ENCODE measurements at places on chromosomes 2 and 18.

- no peak for DNase-seq
Measured at GRCh38 chr2:12009323-12009905, 263.0 kb downstream of the LPIN1 start.

DNA sequence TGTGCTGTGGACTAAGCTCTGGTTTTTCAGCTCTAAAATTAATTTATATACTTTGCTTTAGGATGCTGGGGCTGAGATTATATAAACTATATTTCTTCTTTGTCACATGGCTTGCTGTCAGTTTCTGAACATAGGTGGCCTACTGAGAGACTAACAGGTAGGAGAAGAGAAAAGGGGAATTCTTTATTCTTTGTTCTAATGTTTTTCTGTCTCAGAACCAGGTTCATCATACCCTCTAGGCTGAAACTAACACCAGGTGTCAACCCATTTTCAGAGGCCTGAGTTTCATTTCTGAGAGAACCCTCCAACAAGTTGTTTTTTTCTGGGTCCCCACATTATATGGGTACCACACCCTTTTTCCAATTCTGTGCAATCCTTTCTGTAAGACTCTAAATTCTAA, 843.6 kb downstream of the TRIB2 start:
- DNase-seq: no peak

GRCh38 chr2:2827046-2827636, 496.1 kb upstream of the MYT1L start:
- no peak for DNase-seq

DNA sequence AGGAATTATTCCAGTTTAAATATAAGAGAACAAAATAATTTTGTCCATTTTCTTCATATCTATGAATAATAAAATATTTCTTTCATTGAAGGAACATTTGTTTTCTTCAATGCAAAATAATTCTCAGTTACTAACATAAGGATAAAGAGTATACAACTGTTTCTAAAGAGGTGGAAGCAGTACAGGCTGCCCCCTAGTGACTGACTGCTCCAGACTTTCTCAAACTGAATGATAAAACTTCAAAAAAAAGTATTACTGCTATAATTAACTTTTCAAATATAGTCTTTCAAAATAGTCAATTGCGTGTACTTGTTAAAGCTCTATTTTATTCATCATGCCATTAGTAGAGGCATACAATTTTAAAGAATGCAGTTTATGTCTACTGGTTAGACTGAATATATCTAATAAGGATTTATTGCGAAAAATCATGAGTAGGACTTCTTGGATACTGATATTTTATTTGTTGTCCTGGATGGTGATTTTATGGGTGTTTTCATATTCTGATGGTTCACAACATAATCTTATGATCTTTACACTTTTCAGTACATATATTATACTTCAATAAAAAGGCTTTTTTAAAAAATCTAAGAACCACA, 100.1 kb downstream of the WDPCP start:
- DNase-seq: no peak

DNA sequence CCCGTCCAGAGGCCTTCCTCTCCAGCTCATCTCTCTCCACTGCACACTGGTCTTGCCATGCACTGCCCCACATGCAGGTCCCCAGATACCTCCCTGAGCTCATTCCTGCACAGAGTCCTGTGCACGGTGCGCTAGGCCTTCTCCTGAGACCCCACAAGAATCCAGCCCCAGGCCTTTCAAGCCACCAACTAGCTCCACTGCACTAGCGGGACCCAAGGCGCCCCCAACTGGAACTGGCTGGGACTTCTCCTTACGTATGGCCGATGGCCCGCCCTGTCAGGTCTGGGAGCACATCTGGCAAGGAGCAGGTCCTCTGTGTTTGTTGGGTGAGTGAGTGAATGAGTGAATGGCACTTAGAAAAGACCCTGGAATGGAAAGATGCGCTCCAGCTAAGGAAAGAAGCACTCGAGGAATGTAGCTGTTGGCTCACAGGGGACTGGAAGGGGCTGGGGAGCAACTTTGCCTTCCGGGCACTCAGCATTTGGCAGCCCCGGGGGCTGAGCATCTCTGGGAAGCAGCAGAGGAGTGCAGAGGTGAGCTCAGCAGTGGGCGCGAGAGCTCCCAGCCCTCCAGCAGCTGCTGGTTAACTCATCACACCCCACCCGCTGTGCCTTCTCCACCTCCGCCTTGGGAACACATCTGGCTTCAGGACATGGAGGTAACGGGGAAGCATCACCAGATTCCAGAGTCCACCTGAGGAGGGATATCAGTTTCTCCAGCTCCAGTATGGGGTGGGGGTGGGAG, 223.1 kb downstream of the GLI2 start:
- DNase-seq: no peak

DNA sequence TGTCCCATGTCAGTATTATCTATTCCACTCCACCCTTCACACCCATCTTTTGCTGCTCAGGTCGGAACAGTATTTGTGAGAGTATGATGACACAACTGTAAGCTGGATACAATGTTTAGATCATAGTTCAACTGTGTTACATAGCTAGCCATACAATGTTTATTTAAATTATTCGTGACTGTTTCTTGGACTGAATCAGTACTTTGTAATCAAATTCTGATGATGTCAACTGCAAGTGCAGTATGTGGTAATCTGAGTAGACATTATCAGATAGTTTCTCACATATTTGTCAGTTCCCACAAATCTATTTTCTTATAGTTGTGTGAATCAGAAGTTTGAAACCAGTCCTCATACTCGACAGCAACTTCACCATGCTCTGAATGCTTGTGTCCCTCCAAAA, 177.6 kb downstream of the ZNF407 start:
- no peak for DNase-seq

- DNase-seq: no peak
Measured at GRCh38 chr18:12456441-12456840, 48.7 kb downstream of the PRELID3A start.

DNA sequence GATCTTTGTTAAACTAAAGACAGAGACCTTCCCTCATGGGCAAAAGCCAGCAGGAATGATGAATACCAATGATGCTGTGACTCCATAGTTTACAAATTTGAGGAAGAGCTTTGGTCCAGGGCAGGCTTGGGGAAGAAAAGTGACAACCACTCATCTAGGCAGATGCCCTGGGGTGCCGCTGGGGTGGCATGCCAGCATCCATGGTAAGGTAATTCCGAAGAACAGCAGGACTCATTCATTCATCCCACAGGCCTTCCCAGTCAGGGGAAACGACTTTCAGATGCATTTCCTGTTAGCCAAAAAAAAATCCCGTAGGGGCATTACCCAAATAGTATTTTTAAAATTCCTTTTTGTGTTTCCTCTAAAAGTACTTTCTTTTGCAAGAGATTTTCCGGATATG, 180.7 kb upstream of the SERPINE2 start:
- DNase-seq: no peak

DNA sequence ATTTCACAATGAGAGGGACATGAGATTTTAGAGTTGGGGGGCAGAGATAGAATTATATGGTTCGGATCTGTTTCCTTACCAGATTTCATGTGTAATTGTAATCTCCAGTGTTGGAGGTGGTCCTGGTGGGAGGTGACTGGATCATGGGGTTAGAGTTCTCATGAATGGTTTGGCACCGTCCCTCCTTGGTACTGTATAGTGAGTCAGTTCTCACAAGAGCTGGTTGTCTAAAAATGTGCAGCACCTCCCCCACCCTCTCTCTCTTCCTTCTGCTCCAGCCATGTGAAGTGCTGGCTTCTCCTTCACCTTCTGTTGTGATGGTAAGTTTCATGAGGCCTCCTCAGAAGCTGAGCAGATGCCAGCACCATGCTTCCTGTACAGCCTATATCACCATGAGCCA, 138.1 kb downstream of the SCG2 start:
- DNase-seq: no peak

DNA sequence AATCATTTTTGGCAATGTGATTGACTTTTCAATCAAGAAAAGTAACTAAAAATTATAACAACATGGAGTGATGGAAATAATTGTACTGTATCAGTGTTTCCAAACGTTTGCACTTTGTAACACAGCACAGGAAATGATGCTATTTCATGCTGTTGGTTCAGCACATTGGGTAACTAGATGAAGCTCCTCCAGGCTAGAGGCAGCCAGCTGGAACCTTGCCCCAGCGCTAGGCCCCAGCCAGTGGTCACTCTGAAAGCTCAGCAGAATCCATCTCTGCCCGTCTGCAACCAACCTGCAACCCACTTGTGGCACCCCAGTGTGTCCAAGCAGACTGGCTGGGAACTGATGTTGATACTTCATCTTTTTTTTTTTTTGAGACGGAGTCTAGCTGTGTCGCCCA, 15.3 kb downstream of the UNC50 start:
- no peak for DNase-seq

- DNase-seq: no peak
Measured at GRCh38 chr2:187302116-187302515, 145.9 kb downstream of the CALCRL start.

GRCh38 chr2:230749111-230749510, 36.5 kb downstream of the CAB39 start:
- no peak for DNase-seq

- no peak for DNase-seq
Measured at GRCh38 chr2:127196998-127197397, 23.1 kb downstream of the CYP27C1 start.

DNA sequence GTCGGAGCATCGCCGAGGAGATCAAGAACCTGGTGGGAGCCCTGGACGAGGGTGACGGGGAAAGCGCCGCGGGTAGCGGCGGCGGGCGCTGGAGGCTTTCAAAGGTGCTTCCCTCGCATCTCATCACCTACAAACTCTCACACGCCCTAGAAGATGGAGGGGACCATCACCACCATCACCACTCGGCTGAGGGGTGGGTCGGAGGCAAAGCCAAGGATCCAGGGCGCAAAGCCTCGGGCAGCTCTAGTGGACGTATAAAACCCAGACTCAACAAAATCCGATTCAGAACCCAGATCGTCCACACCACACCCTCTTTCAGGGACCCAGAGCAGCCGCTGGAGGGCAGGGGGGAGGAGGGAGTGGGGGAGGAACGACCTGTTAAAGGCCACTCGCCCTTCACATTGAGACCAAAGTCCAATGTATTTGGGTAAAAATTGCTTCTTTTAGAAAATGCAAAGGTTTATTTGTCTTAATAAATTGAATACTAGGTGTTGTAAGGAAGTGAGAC, 1.5 kb downstream of the SOWAHC start:
- no peak for DNase-seq

DNA sequence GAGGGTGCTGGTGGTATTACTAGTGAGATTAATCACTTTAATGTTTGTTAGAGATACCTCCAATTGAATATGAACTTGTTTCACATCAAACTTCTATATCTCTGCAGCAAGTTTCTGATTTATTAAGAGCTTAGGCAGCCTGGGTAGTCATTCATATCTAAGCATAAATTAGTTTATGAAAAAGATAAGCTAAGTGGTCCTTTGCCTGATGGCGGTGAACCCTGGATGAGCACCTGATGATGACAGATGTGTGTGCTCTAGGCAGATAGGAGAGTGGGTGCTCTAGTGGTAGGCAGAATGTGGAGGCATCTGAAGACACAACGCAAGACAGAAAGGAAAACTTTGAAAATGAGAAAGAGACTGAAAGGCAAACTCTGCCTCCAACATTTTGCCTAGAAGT, 5.0 kb downstream of the FKBP7 start:
- DNase-seq: no peak

GRCh38 chr2:166881177-166881576, 7.1 kb upstream of the XIRP2 start:
- no peak for DNase-seq

- no peak for DNase-seq
Measured at GRCh38 chr2:47259829-47260228, 104.7 kb upstream of the STPG4 start.

DNA sequence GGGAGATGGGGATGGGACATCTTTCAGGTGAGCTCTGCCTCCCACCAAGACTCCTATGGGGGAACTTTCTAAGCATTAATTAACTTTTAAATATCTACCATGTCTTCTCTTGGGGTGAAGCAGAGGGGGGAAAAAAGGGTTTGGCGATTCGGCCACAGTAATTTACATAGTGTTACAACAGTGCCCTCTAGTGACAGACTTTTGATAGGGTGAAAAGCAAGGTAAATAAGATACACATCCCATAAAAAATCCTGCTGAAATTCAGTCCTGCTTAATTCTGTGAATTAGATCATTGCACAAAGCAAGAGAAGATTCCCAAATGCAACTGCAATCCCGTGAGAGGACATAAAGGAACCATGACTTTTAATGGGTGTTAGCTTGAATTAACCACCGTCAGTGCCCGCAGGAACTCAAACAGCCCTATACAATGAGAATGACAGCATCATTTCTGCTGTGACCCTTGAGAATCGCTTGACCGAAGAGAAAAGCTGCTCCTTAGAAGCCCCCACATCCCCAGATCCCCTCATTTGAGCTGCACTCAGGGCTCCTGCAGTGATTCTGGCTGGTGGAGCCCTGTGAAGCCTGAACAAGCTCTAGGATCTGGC, 32.8 kb downstream of the FAM124B start:
- no peak for DNase-seq

DNA sequence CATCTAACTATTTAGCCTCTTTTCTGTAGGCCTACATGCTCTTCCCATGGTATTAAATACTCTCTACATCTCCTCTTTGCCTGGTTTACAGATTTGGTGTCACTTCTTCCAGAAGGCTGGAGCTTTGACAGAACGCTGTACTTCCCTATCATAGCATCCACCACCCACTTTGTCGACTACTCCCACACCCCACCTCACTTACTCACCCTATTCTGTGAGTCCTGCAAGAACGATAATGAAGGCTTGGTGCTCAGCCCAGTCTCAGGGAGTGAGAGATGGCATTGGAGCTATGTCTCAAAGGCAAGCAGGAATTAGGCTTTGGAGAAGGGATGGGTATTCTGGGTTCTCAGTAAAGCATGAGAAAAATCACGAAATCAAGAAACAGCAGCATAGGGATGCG, 20.3 kb upstream of the KDM3A start:
- DNase-seq: no peak

DNA sequence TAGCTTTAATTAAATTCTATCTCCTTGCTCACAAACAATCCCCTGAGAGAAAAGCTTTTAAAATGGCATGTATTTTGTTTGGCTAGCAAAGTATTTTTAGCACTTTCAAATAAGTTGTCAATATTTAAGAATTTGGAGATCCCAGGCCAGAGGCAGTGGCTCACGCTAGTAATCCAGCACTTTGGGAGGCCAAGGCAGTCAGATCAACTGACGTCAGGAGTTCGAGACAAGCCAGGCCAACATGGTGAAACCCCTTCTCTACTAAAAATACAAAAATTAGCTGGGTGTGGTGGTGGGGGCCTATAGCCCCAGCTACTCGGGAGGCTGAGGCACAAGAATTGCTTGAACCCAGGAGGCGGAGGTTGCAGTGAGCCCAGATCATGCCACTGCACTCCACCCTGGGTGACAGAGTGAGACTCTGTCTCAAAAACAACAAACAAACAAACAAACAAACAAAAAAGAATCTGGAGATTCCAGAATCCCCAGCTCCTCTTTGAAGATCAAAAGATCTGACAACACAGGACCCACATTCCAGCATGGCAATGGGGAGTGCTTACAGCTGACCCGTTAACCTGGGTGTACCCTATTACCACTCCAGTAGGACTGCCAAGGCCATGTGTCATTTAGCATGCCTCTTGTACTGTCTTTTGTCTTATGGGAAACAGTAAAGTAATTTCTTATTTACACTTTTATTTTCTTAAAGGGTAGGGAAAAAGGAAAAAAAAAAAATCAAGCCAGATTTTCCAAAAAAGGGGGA, 21.9 kb downstream of the SLC40A1 start:
- DNase-seq: no peak
